ENCODE measurements at places on chromosomes 1 and 21.

DNA sequence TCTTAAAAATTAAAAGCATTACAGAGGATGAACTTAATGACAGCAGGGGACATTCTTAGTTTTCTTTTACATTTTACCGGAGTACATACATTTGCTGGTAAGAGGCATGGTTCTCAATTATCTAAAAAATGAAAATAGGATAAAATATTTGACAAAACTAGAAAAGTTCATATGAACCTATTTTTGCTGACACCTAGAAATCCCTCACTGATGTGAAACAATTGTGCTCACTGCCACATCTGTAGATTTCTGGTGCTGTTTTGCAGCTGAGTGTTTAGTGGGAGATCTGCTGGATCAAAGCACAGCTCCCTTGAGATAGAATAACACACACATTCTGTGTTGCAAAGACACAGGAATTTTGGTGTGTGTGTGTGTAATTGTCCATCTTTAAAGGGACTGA lies 392.9 kb upstream of the B3GALT2 start:
- DNase-seq, result no peak

GRCh38 chr1:3978196-3978989 lies 78.3 kb upstream of the C1orf174 start:
- no peak for DNase-seq

DNA sequence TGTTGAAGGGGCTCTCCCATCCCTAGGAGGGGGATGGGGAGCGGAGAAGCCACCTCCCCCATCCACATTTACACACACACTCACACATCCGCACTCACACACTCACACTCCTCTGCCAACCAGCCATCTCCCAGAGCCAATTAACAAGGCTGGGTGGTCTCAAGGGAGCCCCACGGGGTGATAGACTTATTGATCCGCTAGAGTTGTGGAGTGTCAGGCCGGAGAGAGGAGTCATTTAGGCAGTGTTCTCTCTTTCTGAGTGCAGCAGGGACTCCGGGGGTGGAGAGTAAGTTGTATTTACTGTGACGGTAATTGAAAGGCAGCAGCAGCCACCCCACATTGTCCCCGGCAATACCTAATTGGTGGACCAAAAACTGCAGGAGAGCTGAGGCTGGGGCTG lies 61.6 kb downstream of the KLHDC7A start:
- no peak for DNase-seq

GRCh38 chr1:167221738-167222610 lies 1.3 kb downstream of the POU2F1 start:
- DNase-seq, result peak; percentile 77

DNA sequence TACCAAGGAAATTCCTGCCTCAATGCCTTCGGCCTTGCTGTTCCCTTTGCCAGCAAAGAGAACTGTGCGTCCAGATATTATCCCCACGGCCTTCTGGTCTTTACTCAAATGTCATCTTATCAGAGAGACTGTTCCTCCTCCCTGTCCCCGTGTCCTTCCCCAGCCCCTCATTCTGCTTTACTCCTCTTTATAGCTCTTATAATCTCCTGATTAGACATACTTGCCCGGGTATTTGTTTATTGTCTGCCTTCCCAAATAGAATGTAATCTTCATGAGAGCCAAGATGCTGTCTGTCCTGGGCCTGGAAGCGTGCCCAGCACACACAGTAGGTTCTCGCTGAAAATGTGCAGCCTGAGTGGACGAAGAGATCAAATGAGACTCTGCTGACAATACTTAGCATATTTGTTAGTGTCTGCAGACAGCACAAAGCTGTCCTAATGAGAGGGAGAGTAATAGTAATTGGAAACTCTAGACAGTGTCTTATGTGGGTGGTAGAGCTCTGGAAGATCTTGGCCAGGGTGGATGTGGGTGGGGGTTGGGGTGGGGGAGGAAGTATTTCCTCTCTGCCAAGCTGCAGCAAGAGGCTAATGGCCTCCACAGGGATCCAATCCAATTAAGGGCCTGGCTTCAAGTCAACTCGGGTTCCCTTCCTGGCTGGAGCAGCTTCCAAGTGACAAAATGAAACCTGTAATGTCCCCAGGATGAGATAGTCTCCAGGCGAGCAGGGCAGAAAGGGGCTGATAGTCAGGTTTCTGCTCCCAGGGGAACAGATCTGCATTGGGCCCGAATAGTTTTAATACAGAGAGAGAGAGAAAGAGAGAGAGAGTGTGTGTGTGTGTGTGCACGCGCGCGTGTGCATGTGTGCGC lies 9.5 kb upstream of the CLIC4 start:
- DNase-seq, result no peak

DNA sequence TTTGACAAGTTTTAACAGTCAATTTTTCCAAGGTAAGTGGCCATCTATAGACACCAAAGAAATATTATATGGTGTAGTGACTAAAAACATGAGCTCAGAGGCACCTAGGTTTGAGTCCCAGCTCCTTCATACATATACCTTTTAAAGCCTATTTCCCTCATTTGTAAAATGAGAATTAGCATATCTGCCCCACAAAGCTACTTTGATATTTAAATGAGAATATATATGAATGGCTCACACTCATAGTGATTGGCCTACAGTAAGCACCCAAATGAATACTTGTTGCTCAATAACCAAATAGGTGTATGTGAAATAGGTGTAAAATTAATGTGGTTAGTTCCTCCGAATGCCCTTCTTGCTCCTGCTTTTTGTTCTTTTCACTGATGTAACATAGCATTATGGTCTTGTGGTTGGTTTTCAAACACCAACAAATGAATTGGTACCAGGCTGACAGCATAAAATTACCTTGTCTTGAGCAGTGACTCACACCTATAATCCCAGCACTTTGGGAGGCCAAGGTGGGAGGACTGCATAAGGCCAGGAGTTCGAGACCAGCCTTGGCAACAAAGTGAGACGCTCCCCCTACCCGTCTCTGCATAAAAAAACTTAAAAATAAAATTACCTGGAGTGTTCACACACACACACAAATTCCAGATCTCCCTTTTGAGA lies 25.3 kb downstream of the CNIH4 start:
- no peak for DNase-seq

GRCh38 chr1:203555511-203556046 lies 61.6 kb downstream of the OPTC start:
- no peak for DNase-seq

- DNase-seq, result no peak
Observed at GRCh38 chr1:240491796-240492195, 120.2 kb downstream of the GREM2 start.

DNA sequence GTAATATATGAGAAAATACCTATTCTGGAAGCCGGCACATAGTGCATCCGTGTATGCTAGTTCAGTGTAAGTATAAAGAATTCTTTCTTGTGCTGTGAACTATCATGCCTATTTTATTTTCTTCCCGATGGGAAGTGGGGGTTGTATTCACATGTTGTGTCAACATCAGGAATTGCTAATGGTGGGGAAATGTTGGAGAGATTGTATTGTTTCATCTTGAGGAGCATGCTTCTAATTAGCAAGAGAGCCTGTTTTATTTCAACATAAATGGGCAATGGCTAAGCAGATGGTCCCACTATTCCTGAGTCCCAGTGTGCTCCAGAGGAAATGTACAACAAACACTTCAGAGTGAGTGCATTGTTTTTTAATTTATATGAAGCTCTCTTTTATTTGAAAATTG lies 485.2 kb downstream of the PLPP3 start:
- no peak for DNase-seq

DNA sequence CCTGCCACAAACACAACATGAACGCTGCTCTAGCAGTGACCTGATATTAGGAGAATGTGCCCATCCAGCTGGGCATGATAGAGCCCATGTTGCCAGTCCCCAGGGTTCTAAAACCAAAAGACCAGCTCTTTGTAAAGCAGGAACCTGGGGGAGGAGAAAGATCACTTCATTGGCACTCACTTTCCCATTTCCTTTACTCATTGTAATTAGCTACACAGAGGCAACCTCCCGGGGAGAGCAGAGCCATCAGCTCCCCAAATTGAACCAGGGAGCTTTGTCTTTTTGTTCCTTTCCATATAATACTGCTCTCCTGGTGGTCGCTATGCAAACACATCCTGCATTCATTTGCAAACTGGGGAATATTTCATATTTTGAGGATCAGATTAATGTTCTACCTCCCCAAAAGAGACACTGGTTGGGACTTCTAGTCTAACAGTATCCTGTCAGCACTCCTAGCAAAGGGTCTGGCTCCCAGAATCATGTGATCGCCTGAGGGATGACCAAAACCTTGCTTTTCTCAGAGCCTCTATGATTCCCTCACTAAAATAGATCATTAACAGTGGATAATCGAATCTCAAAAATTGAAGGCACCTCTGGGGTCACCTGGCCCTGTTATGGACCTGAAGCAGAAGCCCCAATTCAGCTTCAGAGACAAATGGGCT lies 76.7 kb upstream of the CD1D start:
- DNase-seq, result no peak
